ENCODE measurements at places on chromosomes 4 and X.

- H3K4me1 ChIP-seq = no peaks in the 10 kb centered on the region
- H3K36me3 ChIP-seq = no peaks in the 10 kb centered on the region
- H3K4me3 ChIP-seq = no peak overlapping the region
Observed at GRCh38 chr4:70671091-70671490, 4.8 kb upstream of the JCHAIN start.

DNA sequence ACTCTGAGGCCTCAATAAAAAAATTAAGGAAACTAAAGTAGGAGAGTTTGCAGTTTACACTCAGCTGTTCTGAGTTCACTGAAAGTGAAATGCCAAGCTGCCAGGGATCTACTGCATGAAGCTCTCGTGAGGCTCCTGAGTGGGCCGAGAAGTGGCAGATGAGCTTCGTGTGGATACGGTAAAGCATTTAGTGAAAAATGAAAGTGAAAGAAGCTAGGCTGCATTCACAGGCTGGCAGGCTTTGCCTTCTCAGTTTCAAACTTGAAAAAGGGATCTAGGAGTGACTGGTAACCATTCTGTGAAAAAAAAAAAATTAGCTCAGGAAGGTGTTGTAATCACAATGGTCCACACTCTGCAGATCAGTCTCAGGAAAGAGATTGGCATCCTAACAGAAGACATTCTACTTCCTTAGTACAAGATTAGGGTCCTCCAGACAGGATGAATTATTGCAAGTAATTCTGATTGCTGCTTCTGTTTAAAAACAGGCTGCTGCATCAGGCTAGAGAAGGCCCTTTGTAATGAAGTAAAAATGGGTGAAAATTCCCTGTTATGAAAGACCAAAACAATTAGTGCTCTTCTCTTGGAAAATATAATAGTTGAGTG lies 679.9 kb downstream of the RPA4 start:
- peaks cover 4% of the 10 kb centered on the region for H3K4me1 ChIP-seq
- H3K27me3 ChIP-seq = no peaks in the 10 kb centered on the region
- no peaks in the 10 kb centered on the region for H3K36me3 ChIP-seq
- DNase-seq = no peak

DNA sequence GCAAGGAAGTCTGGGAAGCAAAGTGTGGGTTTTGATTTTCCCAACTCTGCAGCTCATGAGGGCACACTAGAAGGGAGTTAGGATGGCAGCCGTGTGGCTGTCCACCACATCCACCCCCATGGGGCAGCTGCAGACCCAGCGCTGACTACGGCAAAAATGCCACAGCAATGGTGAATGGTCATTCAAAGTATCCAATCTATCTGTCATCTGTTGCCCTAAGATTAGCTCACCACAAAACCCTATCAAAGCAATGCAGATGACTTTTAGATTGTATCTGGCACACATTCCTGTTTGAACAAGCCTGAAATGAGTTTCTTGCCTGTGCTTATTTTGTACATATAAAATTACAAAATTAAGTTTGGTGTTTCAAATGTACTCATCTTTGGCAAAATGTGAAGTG lies 29.7 kb upstream of the HPSE start:
- peaks cover 14% of the 10 kb centered on the region for H3K4me1 ChIP-seq
- no peaks in the 10 kb centered on the region for H3K27me3 ChIP-seq
- no peak for DNase-seq
- H3K36me3 ChIP-seq = no peaks in the 10 kb centered on the region

DNA sequence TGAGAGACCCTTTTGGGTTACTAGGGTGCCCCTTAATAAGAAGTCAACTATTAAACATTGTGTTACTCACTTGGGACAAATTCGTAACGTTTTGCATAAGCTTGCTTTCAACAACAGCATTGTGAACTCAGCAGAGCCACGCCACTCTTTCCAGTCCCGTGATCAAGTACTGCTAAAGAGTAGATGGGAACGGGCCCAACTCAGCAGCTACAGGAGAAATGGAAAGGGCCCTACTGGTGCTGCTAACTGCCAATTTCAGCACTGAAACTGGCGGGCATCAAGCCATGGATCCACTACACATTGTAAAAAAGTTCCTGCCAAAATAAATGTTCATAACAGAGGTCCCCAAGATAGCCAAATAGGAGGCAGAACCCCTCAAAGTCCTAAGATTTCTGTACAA lies 19.0 kb upstream of the DHX15 start:
- H3K36me3 ChIP-seq = no peaks in the 10 kb centered on the region
- no peak for DNase-seq
- no peak overlapping the region for H3K27ac ChIP-seq
- no peak overlapping the region for H3K4me3 ChIP-seq
- H3K4me1 ChIP-seq = peaks cover 12% of the 10 kb centered on the region

DNA sequence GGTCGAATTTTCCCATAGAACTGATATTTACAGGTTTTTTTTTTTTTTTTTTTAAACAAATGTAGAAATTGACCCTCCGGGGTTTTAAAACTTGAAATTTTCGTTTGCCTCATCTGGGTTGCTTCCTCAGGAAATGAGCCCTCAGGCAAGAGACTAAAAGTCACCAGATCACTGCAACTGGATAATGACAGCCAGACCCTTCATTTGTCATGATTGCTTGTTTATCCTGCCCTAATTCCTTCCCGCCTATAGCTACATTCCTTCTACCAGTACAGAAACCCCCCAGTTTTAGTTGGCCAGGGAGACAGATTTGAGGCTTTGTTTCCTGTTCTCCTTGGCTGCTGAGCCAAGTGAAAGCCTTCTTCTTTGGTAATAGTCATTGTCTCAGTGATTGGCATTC lies 44.0 kb upstream of the IGFBP7 start:
- H3K36me3 ChIP-seq = peaks cover 4% of the 10 kb centered on the region
- peaks cover 33% of the 10 kb centered on the region for H3K4me1 ChIP-seq
- no peak overlapping the region for H3K27ac ChIP-seq
- H3K4me3 ChIP-seq = no peak overlapping the region

GRCh38 chr4:88616275-88617150 lies 24.2 kb downstream of the HERC3 start:
- H3K4me3 ChIP-seq = no peak overlapping the region
- H3K4me1 ChIP-seq = peaks cover 5% of the 10 kb centered on the region
- DNase-seq = no peak
- no peaks in the 10 kb centered on the region for H3K27me3 ChIP-seq

DNA sequence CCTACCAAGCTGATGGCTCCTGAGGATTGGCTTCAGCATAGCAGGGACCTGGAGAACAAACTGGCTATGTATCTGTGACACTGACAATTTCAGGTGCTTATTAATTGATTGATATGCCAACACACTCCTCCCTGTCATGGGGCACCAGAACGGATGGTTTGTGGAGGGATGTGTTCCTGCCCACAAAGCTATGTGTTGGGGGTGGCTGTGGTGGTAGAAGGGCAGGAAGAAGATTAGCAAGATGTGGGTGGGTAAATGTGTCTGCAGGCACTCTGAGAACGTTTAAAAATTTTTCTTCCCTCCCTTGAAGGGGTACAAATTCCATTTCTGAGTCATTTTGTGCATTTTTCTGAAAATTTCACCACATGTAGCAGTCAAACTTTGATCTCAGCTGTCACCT lies 55.0 kb upstream of the SCML1 start:
- no peak overlapping the region for H3K27ac ChIP-seq
- no peaks in the 10 kb centered on the region for H3K36me3 ChIP-seq
- no peak for DNase-seq
- H3K4me3 ChIP-seq = no peak overlapping the region

GRCh38 chr4:173835903-173836302 lies 305.9 kb upstream of the HAND2 start:
- H3K4me1 ChIP-seq = peaks cover 12% of the 10 kb centered on the region
- peak overlapping the region; percentile 35 for H3K27ac ChIP-seq
- DNase-seq = no peak

DNA sequence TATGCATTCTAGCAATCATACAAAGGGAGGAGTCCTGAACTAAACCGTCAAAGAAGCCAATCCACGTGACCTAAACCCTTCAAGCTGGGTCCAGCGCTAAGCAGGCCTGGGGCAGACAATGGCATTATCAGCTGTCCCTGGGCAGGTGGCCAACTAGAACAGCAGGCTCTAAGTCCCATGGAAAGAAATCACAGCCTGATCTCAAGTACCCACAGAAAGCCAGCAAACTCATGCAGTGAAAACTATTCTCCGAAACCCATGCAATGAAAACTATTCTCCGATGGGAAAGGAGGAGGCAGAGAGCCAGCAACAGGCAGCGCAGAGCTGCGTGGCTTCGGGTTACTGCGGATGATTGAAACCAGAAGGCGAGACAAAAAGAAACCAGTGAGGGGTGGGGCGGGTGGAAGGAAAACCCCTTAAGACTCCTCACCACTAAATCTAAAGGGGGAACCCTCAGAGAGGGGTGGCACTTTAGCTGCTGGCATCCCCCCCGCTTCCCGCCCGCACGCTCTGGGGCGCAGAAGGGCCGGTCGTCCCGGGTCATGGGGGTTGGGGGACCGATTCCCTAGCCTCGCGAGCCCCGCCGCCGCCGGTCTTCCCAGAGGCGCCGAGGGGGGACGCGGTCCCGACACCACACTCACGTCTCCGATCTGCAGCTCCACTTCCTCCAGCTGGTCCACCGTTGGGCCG lies 567 bp downstream of the C4orf46 start:
- peak; percentile 39 for DNase-seq
- peak overlapping the region; percentile 99 for H3K27ac ChIP-seq
- no peaks in the 10 kb centered on the region for H3K27me3 ChIP-seq

GRCh38 chr4:113471146-113471860 lies 290.2 kb downstream of the CAMK2D start:
- peak overlapping the region; percentile 23 for H3K27ac ChIP-seq
- no peak overlapping the region for H3K4me3 ChIP-seq
- no peaks in the 10 kb centered on the region for H3K27me3 ChIP-seq
- H3K4me1 ChIP-seq = peaks cover 34% of the 10 kb centered on the region
- peaks cover 15% of the 10 kb centered on the region for H3K36me3 ChIP-seq

GRCh38 chr4:5821665-5822358 lies 71.1 kb downstream of the CRMP1 start:
- no peaks in the 10 kb centered on the region for H3K4me1 ChIP-seq
- no peaks in the 10 kb centered on the region for H3K27me3 ChIP-seq
- H3K36me3 ChIP-seq = peaks cover 70% of the 10 kb centered on the region
- H3K27ac ChIP-seq = no peak overlapping the region
- DNase-seq = peak; percentile 25

DNA sequence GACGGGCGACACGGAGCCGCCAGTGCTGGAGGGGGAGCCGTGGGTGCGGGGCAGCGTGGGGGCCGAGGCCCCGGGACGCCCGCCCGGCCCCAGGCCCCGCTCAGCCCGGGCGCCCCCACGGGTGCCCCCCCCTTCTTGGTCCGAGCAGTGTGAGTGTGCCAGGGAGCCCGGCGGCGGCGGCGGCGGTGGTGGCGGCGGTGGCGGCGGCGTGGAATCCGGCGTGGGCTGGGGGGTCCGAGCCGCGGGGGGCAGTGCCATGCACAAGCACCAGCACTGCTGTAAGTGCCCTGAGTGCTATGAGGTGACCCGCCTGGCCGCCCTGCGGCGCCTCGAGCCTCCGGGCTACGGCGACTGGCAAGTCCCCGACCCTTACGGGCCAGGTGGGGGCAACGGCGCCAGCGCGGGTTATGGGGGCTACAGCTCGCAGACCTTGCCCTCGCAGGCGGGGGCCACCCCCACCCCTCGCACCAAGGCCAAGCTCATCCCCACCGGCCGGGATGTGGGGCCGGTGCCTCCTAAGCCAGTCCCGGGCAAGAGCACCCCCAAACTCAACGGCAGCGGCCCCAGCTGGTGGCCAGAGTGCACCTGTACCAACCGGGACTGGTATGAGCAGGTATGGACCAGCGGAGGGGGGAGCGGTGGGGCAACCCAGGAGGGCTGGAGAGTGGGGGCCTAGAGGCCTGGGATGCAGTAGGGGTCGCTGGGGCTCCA lies 466 bp downstream of the DLG3 start:
- H3K27ac ChIP-seq = no peak overlapping the region
- peak overlapping the region; percentile 67 for H3K4me3 ChIP-seq
- peaks cover 2% of the 10 kb centered on the region for H3K36me3 ChIP-seq
- H3K4me1 ChIP-seq = peaks cover 9% of the 10 kb centered on the region
- peaks cover 28% of the 10 kb centered on the region for H3K27me3 ChIP-seq

- no peaks in the 10 kb centered on the region for H3K27me3 ChIP-seq
- no peak overlapping the region for H3K4me3 ChIP-seq
- H3K27ac ChIP-seq = no peak overlapping the region
- H3K36me3 ChIP-seq = no peaks in the 10 kb centered on the region
- no peak for DNase-seq
Observed at GRCh38 chr4:3522326-3522640, 9.9 kb downstream of the LRPAP1 start.

GRCh38 chr4:159209249-159209648 lies 106.4 kb downstream of the RAPGEF2 start:
- peaks cover 8% of the 10 kb centered on the region for H3K4me1 ChIP-seq
- no peak overlapping the region for H3K4me3 ChIP-seq
- DNase-seq = no peak
- H3K27me3 ChIP-seq = no peaks in the 10 kb centered on the region
- no peaks in the 10 kb centered on the region for H3K36me3 ChIP-seq
- no peak overlapping the region for H3K27ac ChIP-seq

- no peaks in the 10 kb centered on the region for H3K4me1 ChIP-seq
- no peaks in the 10 kb centered on the region for H3K36me3 ChIP-seq
- H3K4me3 ChIP-seq = no peak overlapping the region
- no peak for DNase-seq
Observed at GRCh38 chr4:2786794-2787229, 6.1 kb upstream of the SH3BP2 start.

- no peak overlapping the region for H3K27ac ChIP-seq
- no peaks in the 10 kb centered on the region for H3K4me1 ChIP-seq
- no peak overlapping the region for H3K4me3 ChIP-seq
- H3K36me3 ChIP-seq = no peaks in the 10 kb centered on the region
Observed at GRCh38 chr4:45569619-45570018, 554.2 kb downstream of the GABRG1 start.

All from neural crest cell (in vitro differentiated cells).